Left ventricle myocardium inferior (tissue), 1 donor: ENCODE measurements at places on chromosomes 3 and 15. TPM values are rescaled to one million over a fixed set of nuclear protein-coding genes. Genes with fewer than 3 reads are reported as not detected.

- H3K27ac ChIP-seq = peak overlapping the region; percentile 27
- H3K4me3 ChIP-seq = no peak overlapping the region
- no peaks in the 10 kb centered on the region for H3K36me3 ChIP-seq
- H3K27me3 ChIP-seq = no peaks in the 10 kb centered on the region
- peak; percentile 42 for DNase-seq
These were observed 89.7 kb downstream of the LIPC start for GRCh38 chr15:58521293-58521991.

GRCh38 chr3:188241072-188241471, 87.1 kb downstream of the LPP start:
- H3K27ac ChIP-seq = peak overlapping the region; percentile 85
- peak overlapping the region; percentile 15 for H3K4me3 ChIP-seq
- DNase-seq = peak; percentile 36
- no peaks in the 10 kb centered on the region for H3K36me3 ChIP-seq

- peaks cover 49% of the 10 kb centered on the region for H3K36me3 ChIP-seq
- H3K4me1 ChIP-seq = no peaks in the 10 kb centered on the region
- DNase-seq = no peak
- H3K4me3 ChIP-seq = no peak overlapping the region
- H3K27ac ChIP-seq = no peak overlapping the region
These were observed 25.8 kb downstream of the GLB1 start for GRCh38 chr3:33071181-33071580.

DNA sequence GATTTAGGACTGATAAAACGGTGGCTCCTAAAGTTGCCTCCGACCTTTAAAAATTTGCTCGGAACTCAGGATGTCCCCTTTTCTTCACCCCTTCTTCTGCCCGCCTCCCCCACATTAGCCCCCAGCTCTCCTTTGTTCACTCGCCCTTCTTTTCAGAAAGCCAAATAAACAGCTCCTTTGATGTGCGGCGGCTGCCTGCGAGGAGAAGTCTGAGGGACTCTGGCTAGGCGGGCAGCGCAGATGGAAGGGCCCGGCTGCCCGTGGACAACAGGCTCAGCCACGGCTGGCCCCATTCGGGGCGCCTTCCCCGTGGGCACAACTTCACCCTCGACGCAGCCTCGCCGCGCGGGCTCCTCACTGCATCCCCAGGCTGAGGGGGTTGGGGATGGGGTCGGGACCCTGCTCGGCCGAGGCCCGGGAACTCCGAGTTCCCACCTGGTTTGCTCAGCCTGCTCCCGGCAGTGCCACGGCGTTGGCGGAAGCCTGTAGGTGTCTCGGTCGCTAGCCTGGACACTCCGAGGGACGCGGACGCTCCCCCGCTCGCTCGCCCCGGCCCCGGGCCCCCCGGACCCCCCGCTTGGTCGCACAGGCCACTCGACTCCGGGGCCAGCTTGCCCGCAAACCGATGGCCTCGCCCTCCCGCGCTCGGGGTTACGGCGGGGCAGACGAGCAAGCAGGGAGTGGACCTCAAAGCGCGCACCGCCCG, 897 bp upstream of the TLE3 start:
- H3K27me3 ChIP-seq = peaks cover 12% of the 10 kb centered on the region
- H3K4me3 ChIP-seq = peak overlapping the region; percentile 88
- H3K27ac ChIP-seq = peak overlapping the region; percentile 97
- no peaks in the 10 kb centered on the region for H3K36me3 ChIP-seq
- peaks cover 84% of the 10 kb centered on the region for H3K4me1 ChIP-seq

Gene KIF9
- total RNA-seq = 13.5 TPM

Gene SLC27A2
- total RNA-seq = not detected
